ENCODE measurements at places on chromosomes 1 and 21.

- no peak for DNase-seq
Measured at GRCh38 chr1:153190373-153190772, 12.9 kb upstream of the LELP1 start.

- DNase-seq, result no peak
Measured at GRCh38 chr1:57208741-57209302, 215.0 kb downstream of the DAB1 start.

DNA sequence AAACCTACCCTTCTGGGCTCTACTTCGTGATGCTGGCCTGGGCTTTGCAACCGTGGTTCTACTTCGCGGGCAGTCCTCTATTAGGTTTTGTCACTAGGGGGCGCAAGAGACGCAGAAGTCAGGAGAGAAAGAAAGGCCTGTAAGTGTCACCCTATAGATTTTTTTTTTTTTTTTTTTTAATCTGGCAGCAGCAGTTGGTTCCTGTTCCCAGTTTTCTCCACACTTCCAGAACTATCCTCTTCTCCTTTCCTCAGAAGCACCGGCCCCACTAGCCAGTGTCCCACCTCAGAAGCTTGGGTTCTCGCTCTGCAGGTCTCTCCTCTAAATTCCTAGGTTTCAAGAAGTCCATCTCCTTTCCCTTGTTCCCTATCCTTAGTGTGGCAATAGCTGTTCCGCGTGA lies 9.1 kb upstream of the LCE2D start:
- DNase-seq, result peak; percentile 49

DNA sequence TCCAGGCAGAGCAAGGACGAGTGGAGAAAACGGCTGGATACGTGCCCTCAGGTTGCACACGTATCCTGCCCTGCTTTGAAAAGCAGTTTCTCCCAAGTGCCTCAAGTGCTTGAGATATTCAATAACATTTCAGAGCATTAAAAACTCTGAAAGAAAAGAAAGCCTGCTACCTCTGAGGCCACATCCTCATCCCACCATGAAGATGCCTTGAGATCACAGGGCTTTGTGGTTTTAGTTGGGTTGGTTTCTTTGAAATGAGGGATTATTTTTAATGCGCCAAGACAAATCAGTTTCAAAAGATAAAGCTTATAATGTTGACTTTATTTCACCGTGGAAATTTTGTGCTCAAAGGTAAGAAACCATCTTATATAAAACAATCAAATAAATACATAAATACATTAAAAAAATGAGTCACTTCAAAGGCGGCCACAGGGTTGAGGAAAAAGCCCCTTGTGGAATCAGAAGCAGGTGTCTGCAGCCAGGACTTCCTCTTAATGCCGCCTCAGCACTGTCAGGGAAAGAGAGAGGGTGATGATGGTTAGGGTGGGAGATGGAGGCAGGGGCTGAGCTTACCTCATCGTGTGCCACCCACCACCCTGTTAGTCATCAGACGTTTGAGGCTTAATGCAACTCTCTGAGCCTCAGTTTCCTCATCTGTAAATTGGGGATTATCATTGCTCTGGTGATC lies 1.4 kb downstream of the NPPB start:
- no peak for DNase-seq

DNA sequence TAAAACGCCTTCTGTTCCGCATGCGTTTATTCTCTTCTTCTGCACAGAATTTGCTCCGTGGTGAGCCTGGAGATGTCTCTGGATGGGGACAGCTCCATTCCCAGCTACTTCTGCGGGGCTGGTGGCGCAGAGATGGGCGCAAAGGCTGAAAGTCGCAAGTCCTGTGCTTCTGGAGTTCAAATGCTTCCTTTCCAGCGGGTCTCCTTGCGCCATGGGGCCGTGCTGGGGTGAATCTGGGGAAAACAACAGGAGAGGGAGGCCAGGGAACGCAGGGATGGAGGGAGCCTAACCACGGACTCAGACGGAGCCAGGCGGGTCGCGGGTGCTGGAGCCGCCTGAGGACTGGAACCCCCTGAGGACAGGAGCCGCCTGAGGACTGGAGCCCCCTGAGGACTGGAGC lies 2.9 kb upstream of the OR2T12 start:
- no peak for DNase-seq

DNA sequence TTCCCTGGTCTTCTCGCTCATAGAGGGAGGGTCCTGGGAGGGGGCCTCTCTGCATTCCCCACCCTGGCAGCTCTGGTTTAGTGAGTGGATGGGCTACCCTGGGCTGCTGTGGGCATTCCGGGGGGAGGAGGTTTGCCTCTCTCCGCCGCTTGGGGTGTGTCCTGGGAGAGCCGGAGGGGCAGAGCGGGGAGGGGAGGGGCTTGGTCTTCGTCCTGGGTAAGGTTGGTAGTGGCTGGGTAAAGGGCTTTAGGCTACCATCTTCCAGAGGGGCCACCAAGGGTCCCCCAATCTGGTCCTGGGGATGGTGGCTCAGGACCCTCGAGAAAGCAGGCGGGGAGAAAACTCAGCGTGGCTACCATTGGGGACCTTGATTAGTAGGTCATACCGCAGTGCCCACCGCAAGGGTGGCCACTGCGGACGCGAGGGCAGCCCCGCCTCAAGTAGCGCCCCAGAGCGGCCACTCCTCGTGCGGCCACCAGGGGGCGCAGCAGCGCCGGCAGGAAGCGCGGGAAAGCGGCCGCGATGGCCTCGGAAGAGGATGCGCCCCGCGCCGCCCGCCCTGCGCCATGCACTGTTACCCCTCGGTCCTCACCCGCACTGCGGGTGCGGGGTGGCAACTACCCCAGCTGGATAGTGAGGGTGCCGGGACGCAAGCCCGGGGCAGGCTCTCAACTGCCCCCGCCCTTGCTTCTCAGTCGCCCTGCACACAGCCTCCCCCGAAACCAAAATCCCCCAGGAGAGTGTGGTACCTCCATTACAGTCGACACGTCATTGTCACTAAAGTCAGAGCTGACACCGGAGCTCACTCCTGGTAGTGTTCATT lies 44.1 kb upstream of the SLC25A33 start:
- peak; percentile 90 for DNase-seq

GRCh38 chr1:87796471-87796901 lies 467.8 kb downstream of the LMO4 start:
- DNase-seq, result no peak

DNA sequence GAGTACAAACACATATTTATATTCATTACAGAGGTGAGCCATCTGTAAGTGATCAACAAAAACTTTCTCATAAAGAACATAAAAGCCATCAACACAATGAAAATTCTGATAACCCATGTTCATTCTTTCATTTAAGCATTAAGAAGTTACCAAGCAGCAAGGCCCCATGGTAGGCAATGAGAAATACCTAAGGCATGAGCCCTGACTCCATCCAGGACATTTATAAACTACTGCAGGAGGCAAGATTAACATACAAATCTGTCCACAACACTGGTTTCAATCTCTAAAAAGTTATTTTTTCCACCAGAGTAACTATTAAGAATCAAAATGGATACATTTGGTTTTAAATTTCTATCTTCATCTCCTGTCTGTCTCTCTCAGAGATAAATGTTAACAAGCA lies 76.1 kb downstream of the SIPA1L2 start:
- DNase-seq, result no peak

GRCh38 chr1:156245451-156246232 lies 2.2 kb downstream of the PAQR6 start:
- DNase-seq, result peak; percentile 42

DNA sequence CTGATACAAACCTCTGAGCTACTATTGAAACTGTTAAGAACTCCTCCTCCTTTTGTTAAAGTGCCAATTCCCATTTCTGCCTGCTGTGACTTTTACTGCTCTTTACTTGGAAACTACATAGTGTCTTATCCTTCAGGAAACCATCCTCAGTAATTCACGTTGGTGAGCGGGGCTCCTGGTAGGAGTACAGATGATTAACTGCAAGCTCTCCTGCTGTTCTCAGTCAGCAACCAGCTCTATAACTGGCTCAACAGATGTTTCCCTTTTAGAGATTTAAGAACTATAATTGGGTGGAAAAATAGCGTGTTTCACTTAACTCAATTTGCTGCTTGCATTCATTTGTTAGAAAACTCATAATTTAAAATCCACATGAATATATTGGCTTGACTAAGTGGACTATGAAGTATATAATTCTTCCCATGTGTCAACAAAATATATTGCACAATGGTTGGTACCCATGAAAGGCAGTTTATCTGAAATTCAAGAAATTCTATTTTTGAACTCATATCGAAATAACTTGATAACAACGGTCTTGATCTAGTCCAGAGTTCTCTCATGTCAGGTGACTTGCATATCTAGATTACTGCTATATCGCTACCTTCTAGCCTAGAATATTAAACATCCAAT lies 574.0 kb downstream of the KCNT2 start:
- DNase-seq, result no peak

DNA sequence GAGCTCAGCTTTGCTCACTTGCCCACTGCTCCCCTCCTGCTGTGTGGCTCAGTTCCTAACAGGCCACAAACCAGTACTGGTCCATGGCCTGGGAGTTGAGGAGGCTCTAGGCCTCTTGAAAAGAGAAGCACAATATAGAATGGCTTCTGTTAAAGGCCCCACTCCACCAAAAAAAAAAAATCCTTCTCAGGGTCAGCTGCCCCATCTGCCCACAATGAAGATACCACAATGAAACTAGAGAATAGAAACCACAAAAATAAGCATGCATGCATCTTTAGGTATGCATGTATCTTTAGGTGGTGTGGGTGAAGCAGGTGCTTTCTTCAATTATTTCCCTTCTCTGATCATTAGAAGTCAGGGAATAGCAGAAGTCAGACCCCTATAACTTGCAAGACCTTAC lies 620.4 kb upstream of the BEND5 start:
- DNase-seq, result no peak

GRCh38 chr1:57489358-57490036 lies 65.6 kb upstream of the DAB1 start:
- DNase-seq, result no peak

- peak; percentile 3 for DNase-seq
Measured at GRCh38 chr1:52238887-52239707, 97.2 kb downstream of the ZFYVE9 start.

- DNase-seq, result peak; percentile 86
Measured at GRCh38 chr1:203626910-203627246, 246 bp downstream of the ATP2B4 start.

DNA sequence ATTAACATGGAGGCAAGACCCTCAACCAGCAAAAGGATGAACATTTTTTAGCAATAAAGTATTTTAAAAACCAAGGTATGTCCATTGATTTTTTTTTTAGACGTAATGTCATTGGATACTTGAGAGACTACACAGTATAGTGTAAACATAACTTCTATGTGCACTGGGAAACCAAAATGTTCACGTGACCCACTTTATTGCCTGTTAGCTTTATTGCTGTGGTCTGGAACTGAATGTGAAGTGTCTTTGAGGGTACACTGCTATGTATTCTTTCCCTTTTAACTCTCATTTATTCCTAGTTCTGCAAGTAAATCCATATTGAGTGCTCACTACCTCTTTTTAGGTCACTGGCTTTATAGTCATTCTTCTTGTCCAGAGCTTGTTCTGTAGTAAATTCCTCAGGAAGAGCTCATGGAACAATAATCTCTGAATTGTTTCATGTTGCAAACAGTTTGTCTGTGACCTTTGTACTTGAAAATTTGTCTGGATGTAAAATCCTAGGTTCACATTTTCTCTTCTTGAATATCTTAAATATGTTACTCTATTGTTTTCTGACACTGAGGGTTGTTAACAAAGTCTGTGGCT lies 20.6 kb downstream of the ABCD3 start:
- no peak for DNase-seq

- no peak for DNase-seq
Measured at GRCh38 chr1:62726011-62726442, 37.8 kb upstream of the DOCK7 start.

DNA sequence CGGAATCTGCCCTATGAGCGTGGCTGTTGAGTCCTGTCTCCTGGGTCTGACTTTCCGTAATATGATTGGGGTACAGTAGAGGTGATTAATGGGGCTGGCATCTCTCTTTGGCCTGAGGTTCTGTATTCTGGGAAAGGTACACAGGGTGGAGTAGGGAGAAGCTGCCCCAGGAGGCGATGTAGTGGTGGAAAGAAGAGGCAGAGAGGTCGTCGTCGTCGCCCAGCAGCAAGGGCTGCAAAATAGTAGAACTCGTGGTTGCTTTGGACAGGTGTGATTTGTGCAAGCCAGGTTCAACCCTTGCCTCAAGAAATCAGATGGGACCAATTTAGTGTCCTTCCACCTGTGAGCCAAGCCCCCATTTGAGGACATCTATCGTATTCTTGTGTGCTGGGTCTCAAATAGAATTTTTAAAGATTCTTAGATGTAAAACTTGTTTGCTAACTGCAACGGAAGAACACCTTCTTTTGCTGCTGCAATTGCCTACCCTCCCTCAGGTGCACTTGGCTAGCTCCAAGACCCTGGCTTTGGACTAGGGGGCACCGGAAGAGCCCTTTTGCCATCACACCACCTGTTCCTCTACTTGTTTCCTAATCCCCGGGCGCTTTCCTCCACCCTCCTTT lies 1.3 kb upstream of the HMGN2 start:
- no peak for DNase-seq

DNA sequence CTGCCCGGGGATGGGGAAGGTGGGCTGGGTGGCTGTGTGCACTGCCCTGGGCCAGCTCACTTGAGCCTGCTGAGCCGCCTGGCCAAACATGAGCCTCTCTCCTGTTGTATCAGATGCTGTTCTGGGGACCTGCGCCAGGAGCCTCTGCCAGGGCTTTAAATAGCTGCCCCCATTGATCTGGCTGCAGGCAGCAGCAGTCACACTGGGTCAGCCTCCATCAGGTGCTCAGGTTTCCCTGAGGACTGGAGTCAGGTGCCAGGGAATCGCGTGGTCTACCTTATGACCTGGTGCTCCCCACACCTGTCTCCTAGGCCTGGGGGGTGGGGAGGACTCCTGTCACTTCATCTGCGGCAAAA lies 700 bp upstream of the CCDC28B start:
- peak; percentile 42 for DNase-seq

- no peak for DNase-seq
Measured at GRCh38 chr1:80536461-80536860, 1264.3 kb upstream of the ADGRL2 start.

DNA sequence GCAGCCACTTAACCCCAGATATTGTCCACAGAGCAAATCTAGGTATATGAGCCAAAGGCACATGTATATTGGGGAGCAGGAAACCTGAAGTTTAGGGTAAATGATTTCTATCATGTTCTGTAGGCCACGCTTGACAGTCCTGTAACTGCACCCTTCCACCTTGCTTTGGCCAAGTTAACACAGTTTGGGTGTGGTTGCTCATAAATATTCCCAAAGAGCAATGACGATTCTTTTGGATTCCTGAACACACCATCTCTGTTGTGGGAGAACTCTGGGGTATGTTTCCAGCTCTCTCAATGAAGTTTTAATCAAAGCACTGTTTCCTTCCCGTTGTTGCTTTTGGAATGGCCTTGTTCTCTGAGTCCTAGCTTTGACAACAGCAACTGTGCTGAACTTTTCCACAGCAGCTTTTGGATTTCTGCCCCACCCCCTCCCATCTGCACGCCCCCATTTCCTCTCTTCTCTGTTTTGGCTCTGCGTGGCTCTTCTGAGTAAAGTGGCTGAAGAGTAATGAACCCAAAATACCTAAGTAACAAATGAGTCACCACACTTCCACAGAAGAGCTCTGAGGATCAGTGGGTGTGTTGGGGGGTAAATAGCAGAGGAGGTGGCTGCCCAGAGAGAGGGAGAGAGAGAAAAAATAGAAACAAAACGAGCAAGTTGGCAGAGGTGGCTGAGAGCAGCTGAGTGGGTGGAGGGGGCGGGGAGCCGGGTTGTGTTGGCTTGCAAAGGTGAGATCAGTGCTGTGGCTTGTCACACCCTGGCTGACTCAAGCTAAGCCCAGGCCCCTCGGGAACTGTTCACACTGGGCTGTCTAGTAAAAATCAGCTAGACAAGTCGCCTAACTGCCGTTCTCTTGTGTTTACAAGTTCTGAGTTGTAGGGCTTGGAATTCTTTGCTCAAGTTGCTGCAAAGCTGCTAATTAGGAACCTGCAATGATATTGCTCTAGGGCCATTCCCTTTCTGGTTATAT lies 26.9 kb upstream of the RAP1A start:
- no peak for DNase-seq

Measured in SK-N-SH (cell line).